ENCODE measurements at places on chromosomes 4 and X.

DNA sequence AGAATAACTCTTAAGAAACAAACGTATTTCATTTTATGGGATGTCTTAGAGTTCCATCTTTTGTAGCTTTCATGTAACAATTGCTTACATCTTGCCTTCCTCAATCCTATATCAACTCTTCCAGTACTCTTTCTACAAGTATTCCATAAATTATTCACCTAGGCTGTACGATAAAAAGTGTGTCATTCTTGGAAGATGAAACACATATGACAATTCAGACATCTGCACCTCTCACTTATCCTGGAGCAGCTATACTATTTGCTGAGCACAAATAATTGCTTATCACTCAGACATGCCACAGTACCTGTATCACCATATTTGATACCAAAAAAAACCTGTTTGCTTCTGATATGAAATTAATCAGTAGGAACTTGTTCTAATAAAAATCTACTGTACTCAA, 1.0 kb downstream of the POF1B start:
- DNase-seq, result no peak

GRCh38 chr4:159269956-159270355, 167.1 kb downstream of the RAPGEF2 start:
- DNase-seq, result no peak

DNA sequence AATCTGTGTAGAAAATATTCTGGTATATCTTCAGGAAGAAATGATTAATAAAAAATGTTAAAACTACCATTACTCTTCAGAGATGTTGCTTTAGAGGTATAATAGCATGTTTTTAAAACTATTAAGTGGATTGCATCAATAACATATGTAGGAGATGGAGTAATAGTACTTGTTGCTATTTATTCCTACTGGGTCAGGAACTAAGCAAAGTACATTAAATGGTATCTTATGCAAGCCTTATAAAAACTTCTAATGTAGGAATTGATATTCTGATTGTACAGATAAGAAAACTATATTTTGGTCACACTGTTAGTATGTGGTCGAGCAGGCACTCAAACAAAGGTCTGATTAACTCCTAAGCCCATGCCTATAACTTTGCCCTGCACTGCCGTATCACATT, 31.4 kb upstream of the PDLIM5 start:
- DNase-seq, result no peak

DNA sequence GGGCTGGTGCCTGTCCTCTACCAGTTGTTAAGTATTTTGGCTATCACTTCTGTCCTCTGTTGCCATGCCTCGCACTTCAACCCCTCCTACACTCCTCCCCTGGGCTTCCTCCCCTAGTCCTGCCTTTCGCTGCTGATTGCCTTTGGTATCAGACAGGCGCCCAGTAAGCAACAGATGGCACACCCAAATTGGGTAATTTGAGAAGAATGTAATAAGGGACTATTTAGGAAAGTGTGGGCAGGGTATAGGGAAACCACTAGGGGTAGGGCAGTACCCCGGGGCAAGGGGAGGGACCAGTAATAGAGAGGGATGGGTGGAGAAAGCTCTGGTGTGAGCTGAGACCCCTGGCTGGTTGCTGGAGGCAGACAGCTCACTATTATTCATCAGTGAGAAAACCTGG, 172.7 kb upstream of the USP9X start:
- no peak for DNase-seq

- DNase-seq, result no peak
These were observed 75.7 kb upstream of the DCLK2 start for GRCh38 chr4:150002561-150002960.

DNA sequence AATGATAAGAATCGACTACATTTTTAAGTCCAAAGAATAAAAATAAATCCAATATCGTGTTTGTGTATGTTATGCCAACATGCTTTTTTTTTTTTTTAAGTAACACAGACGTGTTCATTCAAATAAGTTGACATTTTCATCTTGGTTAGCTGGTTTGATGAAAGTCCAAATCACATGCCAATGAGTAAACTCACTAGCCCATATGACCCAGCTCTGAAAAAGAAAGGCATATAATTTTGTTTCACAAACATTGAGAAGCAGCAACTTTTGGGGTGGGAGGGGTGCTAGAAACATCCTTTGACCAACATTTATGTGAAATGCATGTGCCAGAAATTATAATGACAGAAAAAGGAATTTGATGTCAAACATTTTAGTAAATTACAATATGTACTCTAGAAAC, 61.6 kb upstream of the SPP1 start:
- DNase-seq, result no peak

DNA sequence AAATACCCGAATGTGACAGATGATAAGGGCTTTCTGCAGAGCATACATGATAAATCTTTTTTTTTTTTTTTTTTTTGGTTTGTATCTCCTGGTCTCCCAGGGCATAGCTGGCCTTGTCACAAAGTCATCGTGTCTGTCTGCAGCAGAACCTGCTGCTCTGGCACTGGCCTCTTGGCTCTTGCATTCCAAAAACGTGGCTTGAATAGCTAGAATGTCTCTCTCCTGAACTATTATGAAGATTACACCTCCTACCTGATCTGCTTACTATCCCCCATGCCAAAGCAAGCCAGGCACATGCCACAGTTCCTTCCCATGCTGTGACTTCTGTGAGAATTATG, 50.4 kb upstream of the SCRG1 start:
- no peak for DNase-seq

DNA sequence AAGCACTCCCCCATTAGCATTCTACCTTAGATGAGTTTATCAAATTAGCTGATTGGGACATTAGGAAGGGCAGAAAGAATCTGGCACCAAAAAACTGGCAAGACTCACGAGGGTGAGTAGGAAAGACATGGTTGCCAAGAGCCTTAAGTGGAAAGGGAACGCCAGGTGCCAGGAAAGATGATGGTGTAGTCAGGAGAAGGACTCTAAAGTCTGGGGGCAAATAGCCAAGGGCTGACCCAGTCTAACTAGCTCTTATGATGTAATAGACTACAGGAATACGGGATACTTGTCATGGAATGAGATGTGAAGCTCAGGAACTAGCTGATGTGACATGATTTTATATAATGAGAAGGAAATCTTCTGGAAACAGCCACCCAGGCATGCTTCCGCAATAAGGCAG, 94.8 kb downstream of the MBNL3 start:
- DNase-seq, result no peak

- DNase-seq, result no peak
These were observed 5.1 kb upstream of the DHX15 start for GRCh38 chr4:24589448-24589847.

DNA sequence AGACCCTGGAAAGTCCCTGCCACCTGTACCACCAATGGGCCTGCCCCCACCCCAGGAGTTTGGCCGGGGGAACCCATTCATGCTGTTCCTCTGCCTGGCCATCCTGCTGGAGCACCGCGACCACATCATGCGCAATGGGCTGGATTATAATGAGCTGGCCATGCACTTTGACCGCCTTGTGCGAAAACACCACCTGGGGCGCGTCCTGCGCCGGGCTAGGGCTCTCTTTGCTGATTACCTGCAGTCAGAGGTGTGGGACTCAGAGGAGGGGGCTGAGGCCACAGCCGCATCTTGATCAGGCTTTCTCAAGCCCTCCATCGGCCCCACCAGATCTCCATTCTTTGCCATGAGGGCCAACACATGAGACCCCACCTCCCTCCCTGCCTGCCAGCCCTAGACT, 13.6 kb upstream of the RBM3 start:
- DNase-seq, result no peak

- DNase-seq, result no peak
These were observed 67.5 kb downstream of the NEUROG2 start for GRCh38 chr4:112448306-112449132.

- DNase-seq, result no peak
These were observed 28.1 kb upstream of the GLRA3 start for GRCh38 chr4:174856926-174857800.

- no peak for DNase-seq
These were observed at the start of gene TLR10 for GRCh38 chr4:38782452-38783108. TLR10 (minus strand) TSS chr4:38782990; CDS start chr4:38775590, 7,400 bp downstream.

DNA sequence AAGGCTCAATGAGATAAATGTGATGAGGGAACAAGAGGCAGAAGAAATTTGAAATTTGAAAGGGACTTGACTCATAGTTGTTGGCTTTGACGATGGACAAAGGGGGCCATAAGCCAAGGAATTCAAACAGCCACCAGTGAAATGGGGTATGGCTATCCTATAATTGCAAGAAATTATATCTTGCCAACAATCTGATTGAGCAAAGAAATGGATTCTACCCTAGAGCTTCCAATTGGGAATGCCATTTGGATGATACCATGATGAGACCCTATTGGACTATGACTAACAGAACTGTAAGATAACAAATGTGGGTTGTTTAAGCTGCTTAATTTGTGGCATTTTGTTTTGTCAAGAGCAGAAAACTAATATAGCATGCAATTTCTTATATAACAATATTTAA, 270.1 kb upstream of the ARSJ start:
- DNase-seq, result no peak

DNA sequence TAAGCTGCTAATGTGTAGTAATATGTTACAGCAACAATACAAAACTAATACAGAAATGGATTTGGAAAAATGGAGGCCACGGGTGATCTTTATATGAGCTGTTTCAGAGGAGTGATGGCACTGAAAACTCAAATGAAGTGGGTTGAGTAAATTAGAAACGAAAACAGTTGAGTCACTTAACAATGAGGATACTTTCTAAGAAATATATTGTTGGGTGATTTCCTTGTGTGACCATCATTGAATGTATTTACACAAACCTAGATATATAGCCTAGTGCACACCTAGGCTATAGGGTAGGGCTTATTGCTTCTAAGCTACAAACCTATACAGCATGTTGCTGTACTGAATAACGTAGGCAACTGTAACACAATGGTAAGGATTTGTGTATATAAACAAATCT, 30.5 kb upstream of the DHX15 start:
- DNase-seq, result no peak

GRCh38 chr4:617644-618641, 7.4 kb upstream of the PDE6B start:
- DNase-seq, result no peak

GRCh38 chr4:54400188-54400587, 171.1 kb downstream of the PDGFRA start:
- DNase-seq, result no peak

GRCh38 chr4:141730805-141731204, 94.4 kb downstream of the IL15 start:
- DNase-seq, result no peak

GRCh38 chr4:106746451-106746850, 289.7 kb downstream of the DKK2 start:
- DNase-seq, result no peak

- DNase-seq, result no peak
These were observed 8.7 kb upstream of the CXCL3 start for GRCh38 chr4:74047152-74047551.

DNA sequence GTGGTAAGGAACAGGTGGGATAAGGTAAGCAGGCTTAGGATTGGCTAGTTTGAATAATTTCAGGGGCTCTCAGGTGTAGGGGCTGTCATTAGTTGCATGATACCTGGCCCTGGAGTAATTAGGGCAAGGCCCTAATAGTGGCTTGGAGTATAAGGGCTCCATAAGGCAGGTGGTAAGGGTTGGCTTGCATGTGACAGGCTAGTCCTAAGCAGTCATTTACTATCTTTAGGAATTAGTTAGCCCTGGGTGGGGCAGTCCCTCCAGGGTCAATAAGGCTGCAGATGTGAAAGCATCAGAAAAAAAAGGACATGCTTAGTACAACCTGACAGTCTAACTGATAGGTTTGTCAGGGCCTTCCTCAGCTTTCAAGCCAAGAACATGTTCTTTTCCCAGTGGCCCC, 7.8 kb upstream of the TMPRSS11D start:
- DNase-seq, result no peak

DNA sequence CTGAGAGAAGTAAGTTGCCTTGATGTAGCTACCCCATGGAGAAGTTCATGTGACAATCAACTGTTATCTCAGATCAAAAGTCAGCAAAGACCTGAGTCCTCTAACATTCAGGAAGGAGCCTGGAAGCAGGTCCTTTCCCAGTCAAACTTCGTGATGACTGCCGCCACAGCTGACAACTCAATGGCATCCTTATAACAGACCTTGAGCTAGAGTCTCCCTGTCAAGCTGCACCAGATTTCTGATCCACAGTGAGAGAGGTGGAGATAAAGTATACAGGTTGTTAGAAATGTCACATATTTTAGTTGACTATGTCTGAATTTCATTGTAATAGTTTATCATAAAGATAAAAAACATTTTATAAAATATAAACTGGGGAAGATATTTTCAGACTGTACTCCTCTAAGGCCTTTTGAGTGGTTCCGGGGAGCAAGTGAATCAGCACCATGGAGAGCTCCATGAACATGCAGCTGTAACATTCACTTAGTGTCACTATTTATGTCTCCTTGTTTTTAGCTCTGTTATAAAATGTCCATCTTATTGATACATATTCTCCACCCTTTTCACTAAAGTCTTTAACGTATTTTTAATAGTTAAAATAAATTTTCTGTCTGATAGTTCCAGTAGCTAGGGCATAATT, 1653.5 kb upstream of the AGA start:
- DNase-seq, result no peak

- DNase-seq, result no peak
These were observed 49.8 kb downstream of the DLG3 start for GRCh38 chrX:70494441-70494840.

DNA sequence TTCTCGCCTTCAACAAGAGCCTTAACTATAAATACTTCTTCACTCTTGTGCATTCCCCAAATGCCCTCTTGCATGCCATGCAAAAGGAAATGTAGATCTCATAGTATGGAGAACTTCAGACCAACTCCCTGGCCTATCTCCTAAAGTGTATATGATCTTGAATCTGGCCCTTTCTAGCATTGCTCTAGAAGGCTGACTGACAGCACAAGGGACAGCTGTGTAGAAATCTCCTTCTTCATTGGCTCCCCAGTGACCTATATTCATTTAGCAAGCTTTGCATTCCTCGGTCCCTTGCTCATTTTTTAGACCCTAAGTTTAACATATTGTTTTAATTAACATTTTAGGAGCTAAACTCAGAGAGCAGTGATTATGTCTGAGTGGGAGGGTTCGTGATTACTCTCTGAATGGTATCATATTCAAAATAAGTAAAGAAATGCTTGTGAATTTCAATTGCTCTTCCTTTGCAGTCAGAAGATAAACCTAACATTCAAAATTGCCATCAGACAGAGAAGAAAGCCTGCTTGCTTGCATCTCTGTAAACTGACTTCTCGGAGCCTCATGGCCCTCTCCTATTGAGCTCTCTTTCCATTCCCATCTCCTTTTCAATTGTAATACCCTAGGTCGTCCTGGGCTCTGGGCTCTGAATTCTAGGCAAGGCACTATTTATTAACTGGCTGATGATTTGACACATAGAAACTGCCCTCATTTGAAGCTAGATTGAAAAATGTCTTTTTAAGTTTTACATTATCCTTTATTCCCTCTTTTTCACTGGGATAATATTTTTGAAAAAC, 120.3 kb upstream of the PRKG2 start:
- DNase-seq, result no peak
